Common myeloid progenitor, CD34-positive (primary cell): ENCODE measurements at places on chromosomes 4 and X.

- peak; percentile 47 for DNase-seq
Observed at GRCh38 chrX:50988649-50989048, 78.1 kb downstream of the BMP15 start.

GRCh38 chr4:92047209-92047875, 256.4 kb upstream of the GRID2 start:
- no peak for DNase-seq

DNA sequence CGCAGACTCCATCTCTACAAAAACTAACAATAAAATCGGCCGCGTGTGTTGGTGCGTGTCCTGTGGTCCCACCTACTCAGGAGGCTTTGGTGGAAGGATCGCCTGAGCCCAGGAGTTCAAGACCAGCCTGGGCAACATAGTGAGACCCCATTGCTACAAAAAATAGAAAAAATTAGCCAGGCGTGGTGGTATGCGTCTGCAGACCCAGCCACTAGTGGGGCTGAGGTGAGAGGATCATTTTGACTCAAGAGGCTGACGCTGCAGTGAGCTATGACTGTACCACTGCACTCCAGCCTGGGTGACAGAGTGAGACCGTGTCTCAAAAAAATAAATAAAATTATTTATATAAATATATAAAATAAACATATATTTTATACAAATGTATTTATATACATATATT, 22.3 kb downstream of the ASMTL start:
- DNase-seq: peak; percentile 49

GRCh38 chr4:5956285-5957021, 61.8 kb downstream of the C4orf50 start:
- DNase-seq: no peak

GRCh38 chr4:115454228-115454627, 340.8 kb upstream of the NDST4 start:
- DNase-seq: no peak

DNA sequence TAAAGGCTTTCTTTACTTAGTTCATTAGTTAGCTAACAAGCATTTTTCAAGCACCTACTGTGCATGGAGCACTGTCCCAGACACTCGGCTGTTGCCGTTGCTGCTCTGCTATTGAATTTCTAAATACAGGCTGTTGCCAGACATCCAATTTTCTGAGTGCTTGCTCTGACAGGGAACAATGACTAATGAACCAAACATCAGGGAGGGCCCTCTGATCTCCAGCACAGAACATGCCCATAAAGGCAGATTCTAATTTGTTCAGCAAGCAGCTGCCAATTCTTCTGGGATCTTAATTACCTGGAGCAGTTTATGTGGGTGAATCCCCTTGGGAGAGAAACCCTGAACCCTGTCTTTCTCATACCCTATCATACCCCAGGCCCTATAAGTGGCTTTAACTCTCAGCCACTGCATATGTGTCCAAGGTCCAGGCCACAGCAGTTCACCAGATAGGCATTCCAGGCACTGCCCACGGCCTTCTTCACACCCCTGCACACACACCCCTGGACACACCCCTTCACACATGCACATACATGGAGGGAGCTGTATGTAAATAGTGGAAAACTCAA, 27.9 kb downstream of the TSC22D3 start:
- DNase-seq: no peak

DNA sequence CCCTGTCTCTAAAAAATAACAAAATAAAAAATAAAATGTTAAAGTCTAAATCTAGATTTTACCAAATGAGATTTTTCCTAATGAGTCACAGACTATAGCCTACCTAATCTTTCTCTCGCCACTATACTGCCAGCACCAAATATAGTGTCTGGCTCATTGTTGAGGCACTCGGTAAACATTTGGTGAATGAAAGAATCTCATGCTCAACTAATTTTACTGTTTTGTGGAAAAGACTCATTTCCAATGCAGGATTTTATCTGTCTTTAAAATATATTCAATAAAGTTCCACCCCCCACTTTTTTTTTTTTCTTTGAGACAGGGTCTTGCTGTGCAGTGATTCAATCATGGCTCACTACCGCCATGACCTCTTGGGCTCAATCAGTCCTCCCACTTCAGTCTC, 71.5 kb downstream of the PLS3 start:
- no peak for DNase-seq

- no peak for DNase-seq
Observed at GRCh38 chr4:166493924-166494345, 620.9 kb downstream of the TLL1 start.

DNA sequence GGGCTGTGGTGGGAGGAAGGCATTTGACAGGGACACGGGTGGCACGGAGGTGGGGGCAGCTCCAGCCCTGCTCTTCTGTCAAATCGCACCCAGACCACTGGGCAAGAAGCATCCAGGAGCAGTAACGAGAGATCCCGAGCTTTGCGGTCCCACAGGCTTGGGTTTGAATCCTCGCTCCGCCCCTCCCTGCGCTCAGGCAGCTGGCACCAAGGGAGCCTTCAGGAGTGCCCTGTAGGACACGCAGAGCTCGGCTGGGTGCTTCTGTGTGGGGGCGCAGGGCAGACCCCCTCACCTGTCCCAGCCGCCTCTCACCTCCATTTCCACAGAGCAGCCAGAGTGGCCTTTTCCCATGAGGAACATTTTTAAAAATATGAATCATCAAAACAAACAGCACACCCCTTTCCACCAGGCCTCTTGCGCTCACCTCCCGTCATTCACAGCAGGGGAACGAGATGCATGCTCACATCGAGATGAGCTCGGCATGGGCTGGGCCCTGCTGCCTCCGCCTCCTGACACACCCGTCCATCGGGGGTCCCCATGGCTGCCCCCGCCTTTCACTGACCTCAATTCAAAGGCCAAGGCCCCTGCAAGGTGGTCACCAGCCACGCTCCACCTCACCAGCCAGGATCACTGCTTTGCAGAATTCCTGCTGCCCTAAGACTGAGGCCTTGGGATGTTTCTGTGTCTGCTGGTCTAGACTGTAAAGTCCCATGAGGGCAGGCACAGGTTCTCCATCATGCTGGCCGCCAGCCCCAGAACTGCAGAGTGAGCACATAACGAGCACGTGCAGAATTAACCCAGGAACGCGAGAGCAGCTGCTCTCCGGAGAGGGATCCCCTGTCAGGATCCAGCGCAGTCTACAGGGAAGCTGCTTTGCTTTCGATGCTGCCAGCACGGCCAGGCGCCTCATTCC, 52.7 kb downstream of the ACOX3 start:
- DNase-seq: no peak

DNA sequence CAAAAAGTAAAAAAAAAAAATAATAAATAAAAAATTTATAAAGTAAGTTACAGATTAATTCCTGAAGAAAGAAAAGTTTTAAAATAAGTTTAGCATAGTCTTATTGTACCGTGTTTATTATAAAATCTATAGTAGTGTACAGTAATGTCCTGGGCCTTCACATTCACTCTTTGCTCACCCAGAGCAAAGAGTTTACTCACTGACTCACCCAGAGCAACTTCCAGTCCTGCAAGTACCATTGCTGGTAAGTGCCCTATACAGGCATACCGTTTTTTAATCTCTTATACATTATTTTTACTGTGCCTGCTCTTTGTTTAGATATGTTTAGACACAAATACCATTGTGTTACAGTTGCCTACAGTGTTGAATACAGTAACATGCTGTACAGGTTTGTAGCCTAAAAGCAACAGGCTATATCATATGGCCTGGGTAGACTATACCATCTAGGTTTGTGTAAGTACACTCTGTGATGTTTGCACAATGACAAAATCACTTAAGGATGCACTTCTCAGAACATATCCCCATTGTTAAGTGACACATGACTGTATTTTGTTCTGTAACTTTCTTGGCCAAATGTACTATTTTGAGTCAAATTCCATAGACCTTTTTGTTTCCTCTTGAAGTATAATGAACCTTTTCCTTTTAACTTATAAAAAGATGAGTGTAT, 199.0 kb upstream of the NUDT6 start:
- DNase-seq: no peak
